Femur (tissue), 1 donor: ENCODE measurements at places on chromosomes 5 and 9.

GRCh38 chr9:133327834-133328484, 8.0 kb downstream of the SURF6 start:
- no peak for DNase-seq

DNA sequence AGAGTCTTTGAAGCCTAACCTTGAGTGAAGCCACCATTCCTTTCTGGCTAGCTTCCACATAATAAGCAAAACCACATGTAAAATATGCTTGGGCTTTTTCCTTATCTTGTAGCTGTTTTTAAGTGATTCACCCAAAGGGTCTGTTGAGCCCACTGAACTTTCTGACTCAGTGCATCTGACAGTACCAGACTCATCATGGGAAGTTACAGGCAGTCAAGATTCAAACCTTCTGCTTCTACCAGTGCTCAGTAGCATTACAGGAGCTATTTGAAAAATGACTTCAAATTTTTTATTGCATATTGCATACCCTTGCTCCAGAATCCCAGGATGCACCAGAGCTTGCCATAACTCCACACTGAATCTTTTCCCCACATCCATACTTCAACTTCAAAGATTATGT, 87.5 kb upstream of the PTPRD start:
- DNase-seq: no peak

- DNase-seq: no peak
Observed at GRCh38 chr5:124825983-124826337, 79.5 kb upstream of the ZNF608 start.

DNA sequence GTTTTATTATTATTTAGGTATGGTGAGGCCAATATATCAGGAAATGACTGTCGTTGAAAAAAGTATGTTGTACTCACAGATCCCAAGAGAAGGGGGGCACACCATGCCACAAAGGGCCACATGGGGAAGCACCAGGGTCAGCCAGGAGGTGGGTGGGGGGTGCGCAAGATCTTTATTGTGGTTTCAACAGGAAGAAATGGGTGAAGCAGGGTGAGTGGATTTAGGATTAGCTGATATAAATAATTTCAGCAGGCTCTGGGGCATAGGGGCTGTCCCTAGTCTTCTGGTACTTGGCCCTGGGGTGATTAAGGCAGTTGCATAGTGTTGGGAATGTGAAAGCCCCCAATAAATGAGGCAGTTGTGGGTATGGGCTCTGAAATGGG, 8.6 kb downstream of the PDCD1LG2 start:
- no peak for DNase-seq

DNA sequence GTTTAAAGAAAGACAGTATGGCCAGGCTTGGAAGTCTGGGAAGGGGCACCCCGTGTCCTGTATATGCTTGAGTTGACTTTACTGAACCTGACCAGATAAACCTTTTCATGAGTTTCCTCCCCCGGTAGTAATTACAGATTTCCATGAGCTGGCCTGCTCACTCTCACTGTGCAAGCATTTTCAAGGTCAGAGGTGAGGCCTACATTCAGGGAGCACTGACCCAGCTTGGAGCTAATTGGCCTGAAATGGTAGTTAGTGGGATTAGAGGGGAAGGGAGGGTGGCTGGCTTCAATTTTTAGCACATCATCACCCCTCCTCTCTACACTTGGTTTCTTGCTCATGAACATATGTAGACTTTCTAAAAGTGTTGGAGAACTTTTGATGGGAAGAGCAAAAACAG, 99.2 kb downstream of the PSAT1 start:
- no peak for DNase-seq

- no peak for DNase-seq
Observed at GRCh38 chr9:86181379-86182315, 77.8 kb downstream of the C9orf153 start.

GRCh38 chr5:93327605-93328004, 253.4 kb downstream of the NR2F1-AS1 start:
- no peak for DNase-seq

GRCh38 chr9:133955821-133956411, 36.2 kb downstream of the VAV2 start:
- DNase-seq: peak; percentile 72

DNA sequence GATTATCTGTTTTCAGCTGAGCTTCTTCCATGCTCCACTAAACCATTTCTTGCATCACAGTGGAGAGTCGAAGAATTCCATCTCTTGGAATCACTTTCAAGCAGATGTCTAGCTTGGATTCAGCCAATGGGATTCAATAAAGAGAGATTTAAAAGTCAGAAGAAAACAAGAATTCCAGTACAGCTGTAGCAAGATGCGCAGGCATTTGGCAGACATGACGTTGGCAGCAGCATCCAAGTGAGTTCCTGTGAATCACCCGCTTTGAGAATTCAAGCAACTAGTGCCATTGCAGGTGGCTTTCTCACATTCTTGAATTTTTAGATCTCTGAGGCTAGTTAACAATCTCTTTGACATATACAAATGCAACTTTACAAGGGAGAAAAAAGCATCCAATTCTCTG, 467.0 kb downstream of the CDH10 start:
- DNase-seq: no peak

- no peak for DNase-seq
Observed at GRCh38 chr5:93589152-93589828, 6.3 kb downstream of the NR2F1 start.

DNA sequence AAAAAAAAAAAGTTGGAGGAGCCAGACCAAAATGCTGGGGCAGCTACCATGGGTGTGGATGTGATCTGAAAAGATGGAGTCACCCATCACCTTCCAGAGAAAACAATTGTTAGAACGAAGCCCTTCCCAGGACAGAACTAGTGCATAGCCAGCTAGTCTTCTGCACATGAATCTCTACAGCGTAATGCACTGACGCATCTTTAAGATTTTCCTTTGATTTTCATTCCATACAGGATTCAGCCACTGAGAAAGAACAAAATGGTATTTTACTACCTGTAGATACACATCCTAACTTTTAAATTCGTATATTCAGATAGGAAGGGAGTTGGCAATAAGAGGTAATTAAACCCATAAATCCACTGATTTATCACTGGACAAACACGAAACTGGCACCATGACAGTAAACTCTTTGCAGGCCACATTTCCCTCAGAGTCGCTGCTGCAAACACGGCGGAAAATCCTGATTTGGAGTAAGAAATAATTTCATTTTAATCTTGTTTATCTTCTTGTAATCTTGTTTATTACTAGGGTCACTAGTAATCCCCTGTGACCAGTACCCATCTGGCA, 206.6 kb downstream of the SPOCK1 start:
- no peak for DNase-seq

DNA sequence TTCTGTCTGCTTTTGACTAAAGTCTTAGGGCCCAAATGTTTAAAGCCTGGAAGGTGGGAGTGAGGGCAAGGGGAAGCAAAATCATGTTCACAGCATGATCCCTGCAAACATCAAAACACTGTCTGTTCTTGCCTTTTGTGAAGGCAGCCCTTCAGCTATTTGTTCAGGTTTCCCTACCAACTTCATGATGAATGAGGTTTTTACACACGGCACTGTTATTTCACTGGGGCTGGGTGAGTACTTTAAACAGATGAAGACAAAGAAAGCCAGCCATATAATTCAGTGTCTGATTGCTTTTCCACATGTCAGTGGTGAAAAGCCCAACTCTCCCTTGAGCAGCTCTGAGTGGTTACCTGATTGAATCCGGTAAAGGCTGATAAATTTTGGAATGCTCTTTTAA, 224.7 kb upstream of the GRAMD2B start:
- no peak for DNase-seq

DNA sequence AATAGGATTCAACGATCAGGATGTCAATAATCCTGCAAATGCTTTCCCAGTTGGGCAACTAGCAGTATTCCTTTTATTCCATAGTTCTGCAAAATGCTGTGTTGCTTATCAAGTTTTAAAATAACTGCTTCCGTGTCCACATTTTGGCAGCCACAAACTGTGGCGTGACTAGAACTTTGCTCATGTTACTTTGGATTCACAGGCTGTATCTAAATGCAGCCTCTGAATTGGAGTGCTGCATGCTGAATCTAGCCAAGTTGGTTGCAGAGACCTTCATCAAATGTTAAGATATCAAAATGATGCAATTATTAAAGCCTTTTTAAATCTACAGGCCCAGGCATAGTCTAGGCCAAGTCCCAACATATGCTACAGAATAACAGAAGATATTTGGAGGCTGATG, 249.2 kb downstream of the NR2F1-AS1 start:
- DNase-seq: no peak

DNA sequence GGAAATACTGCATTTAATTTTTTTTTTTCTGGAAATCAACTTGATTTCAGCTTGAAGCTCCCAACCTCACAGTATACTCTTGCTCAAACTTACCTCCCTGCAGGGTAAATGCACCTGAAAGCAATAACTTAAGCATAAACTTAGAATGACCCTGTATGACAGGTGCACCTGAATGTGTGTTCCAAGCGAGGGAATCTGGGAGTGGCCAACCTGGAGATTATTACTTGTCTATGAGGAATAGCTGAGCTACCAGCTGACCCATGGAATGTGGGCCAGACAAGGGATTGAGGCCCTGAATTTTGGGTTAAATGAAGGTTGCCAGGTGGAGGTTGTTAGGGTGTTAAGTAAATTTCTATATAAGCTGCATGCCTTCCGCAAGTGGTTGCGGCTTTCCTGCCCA, 140.6 kb downstream of the OSTF1 start:
- DNase-seq: no peak

DNA sequence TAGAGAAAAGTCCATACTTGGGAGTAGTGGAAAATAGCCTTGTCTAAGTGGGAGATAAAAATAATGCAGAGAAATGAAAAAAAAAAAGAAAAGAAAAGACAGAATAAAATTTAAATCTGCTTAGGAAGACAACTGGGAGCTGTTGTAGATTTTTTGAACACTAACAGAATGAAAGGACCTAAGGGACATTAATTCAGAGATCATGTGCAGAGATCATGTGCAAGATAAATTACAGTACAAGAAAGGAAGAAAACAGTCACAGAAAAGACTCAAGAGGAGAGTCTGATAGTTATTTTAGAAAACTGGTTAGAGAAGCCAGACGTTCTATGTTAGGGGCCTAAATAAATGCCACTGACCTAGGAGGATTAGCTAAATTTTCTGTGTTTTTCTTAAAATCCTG, 1226.8 kb upstream of the NUDT12 start:
- no peak for DNase-seq
